ENCODE measurements at places on chromosomes 3 and 15.

GRCh38 chr15:77547801-77548588, 84.7 kb downstream of the LINGO1 start:
- DNase-seq, result no peak

- DNase-seq, result no peak
These were observed 441.4 kb downstream of the GABRG3 start for GRCh38 chr15:27412415-27412814.

- no peak for DNase-seq
These were observed 11.4 kb upstream of the C3orf22 start for GRCh38 chr3:126570103-126570541.

GRCh38 chr15:64582202-64582601, 121.8 kb downstream of the ZNF609 start:
- no peak for DNase-seq

DNA sequence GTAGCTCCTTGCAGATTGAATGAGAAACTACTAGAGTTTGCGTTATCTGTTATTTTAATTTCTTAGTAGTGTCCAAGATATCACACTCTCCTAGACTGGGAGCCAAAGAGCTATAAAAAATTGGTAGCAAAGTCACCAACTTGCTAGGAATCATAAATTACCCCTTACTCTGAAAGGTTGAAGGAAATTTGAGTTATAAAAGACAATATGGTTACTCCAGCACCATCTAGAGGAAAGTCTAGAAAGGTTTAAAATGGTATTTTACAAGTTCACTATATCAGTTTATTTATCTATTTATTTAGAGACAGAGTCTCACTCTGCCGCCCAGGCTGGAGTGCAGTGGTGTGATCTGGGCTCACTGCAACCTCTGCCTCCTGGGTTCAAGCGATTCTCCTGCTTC, 121.6 kb downstream of the RBPMS2 start:
- no peak for DNase-seq

DNA sequence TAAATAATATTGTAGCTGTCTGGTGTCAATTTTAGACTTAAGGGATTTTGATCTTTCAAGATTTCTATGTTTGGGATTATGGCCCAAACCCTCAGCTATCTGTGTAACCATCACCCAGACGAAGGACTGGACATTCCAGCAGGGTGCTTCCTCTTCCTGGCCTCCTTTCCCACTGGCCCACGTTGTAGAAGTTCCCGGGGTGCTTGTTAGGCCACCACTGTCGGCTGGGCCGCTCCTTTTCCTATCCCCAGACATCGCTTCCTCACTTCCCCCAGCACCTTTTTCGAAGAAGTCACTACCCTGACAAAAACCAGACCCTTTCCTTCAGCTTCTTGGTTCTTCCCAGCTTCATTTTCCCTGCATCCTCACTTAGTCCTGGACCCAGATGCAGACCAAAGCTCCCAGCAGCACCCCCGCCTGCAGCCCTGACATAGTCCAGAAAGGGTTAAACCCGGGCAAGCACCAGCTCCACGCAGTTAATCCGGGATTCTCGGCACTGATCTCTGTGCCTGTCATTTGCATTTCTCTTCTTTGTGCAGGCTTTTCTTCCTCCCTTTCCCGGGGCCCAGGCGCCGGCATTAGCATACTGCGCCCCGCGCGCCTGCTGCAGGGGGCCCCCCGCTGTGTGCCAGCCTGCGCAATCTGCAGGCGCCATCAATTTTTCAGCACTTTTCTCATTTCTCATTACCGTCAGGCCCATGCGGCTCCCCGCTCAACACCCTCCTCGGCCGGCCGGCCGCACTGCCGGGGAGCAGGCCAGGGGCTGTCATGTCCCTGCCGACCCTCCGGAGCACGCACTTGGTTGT, 90.6 kb downstream of the ZNF621 start:
- DNase-seq, result no peak

- DNase-seq, result no peak
These were observed 210.8 kb upstream of the SEMA6D start for GRCh38 chr15:47506329-47507100.

DNA sequence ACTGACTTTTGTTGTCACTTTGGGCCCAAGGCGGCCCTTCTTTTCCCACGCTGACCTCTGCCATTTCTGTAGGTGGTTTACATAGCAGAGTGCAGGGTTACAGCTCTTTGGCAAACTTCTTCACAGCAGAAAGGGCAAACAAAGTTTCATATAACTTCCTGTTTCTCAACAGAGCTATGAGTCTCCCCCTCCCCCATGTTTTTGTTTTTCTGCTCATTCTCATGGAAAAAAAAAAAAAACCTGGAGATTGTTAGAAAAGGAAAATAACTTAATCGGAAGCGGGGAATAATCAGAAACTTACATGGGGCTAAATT, 342.0 kb upstream of the NR2F2 start:
- no peak for DNase-seq

- DNase-seq, result no peak
These were observed 475 bp downstream of the EIF4E3 start for GRCh38 chr3:71724584-71725270.

- DNase-seq, result no peak
These were observed 209.3 kb upstream of the PROK2 start for GRCh38 chr3:71994203-71994602.

DNA sequence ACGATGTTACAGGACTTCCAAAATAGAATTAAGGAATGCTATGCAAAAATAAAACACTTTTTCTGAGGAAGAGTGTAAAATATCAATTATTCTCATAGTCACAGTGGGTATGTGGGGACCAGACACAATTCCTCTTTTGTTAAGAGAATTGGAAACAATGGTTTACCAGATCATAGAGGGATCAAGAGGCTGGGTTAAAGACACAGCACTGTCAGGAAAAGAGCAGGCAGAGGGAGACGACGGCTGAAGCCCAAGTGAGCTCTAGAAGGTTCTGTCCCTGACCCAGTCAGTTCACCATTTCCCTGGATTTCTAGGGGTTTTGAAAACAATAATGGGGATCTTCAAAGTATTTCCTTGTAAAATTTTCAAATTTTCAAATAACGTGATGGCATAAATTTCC, 54.0 kb upstream of the POLR2M start:
- no peak for DNase-seq

- no peak for DNase-seq
These were observed 63.7 kb downstream of the WHAMM start for GRCh38 chr15:82873000-82873680.

DNA sequence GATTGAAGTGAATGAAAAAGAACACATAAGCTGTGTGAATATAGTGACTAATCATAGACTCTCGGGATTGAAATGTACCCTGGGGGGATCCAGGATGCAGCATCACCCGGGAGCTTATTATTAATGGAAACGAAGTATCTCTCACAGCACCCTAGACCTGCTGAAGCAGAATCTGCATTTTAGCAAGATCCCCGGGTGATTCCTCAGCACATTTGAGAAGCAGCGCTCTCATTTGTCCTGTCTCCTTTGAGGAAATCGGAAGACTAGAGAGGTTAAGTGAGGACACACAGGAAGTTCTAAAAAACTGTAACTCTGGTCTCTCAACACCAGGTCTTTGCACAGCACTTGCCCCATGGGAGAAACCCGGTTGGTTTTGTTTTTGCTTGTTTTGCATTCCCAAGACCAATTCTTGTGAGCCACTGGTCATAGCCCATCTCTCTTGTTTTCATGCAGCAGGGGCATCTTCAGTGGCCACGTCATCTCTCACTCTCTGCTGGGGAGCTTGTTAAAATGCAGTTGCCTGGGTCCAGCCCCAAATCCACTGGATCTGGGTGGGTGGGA, 30.2 kb downstream of the ZNF710 start:
- DNase-seq, result no peak

DNA sequence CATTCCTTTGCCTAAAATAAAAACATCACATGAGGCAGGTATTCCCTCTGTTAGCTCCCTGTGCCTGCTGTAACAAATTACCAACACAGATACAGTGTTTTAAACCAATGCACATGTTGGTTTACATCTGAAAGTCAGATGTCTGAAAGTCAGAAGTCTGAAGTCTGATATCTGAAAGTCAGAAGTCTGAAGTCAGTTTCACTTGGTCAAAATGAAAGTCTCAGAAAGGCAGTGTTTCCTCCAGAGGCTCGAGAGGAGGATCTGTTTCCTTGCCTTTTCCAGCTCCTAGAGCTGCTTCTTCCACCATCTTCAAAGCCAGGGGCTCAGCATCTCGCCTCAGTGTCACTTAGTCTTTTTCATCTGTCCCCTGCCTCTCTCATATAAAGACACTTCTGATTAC, 22.0 kb downstream of the SST start:
- no peak for DNase-seq

DNA sequence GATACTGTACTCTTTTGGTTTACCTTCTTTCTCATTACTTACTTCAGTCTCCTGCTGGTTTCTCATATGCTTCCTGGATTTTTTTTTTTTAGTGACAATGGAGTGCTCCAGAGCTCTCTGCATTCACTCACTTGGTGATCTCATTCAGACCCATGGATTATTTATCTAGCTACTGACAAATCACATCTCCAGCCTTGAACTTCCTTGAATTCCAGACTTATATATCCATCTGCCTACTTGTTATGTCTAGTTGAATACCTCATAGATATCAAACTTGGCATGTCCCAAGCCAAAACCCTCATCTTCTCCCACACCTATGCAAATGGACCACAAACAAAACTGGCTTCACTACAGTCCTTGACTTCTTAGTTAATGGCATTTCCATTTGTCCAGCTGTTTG, 234.7 kb upstream of the ZPLD1 start:
- no peak for DNase-seq

DNA sequence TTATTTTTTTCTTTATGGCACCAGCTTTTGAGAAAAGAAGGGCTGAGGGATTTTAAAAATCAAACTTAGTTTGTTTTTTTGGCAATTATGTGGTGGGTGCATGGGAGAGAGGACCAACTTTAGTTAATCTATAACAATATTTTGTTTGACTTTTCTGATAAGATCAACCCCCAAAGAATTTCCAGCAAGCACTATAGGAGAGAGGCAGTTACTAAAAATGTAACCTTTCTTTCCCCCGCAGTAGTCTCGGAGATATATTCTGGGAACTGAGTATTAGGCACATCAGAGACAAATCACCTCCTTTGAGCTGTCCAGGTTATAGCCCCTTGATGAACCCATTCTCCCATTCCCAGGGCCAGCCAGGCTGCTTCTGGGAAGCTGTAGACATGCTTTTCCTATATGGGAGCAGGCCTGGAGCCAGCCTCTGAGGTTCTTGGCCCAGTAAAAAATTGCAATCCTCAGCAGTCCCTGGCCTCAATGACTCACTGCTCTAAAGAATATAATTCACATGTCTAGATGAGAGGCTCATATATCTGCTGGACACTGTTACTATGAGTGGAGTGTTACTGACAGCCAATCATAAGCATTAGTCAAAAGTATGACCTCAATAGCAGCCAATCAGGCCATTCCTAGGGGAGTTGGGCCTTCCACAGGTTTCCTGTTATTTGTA, 138.3 kb upstream of the AGBL1 start:
- no peak for DNase-seq

GRCh38 chr3:126746395-126747177, 42.5 kb downstream of the CHCHD6 start:
- DNase-seq, result no peak

GRCh38 chr3:30924763-30925162, 30.3 kb upstream of the GADL1 start:
- no peak for DNase-seq

GRCh38 chr3:132404276-132404675, 13.0 kb upstream of the DNAJC13 start:
- no peak for DNase-seq

Measured in esophagus squamous epithelium (tissue), 5 donors.